Sigmoid colon (tissue), 7 donors: ENCODE measurements at places on chromosomes 12 and 14. TPM values are rescaled to one million over a fixed set of nuclear protein-coding genes. Genes with fewer than 3 reads are reported as not detected.

The RDH16 gene
- not detected for polyA plus RNA-seq

DNA sequence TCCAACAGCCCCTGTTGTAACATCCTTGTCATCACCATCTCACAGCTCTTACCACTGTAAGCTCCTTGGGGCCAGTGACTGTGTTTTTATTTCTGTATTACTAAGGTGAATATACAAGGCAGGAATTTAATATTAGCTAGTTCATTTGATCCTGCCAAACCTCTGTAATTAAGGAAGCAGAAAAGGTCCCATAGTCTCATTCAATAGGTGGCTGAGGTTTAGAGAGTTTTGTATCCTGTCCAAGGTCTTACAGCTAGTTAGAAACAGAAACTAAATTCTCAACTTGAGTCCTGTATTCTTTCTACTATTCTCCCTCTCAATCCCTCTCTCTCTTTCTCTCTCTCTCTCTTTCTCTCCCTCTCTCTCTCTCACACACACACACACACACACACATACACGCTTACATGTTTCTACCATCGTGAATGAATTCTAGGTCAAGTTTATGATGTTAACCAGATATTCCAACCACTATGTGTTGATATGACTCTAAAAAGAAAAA is 543 bp upstream of the GLIPR1 start:
- peak overlapping the region; percentile 87 for H3K27ac ChIP-seq
- H3K4me3 ChIP-seq: peak overlapping the region; percentile 25
- no peak for DNase-seq
- peaks cover 40% of the 10 kb centered on the region for H3K4me1 ChIP-seq
- H3K27me3 ChIP-seq: no peaks in the 10 kb centered on the region

DNA sequence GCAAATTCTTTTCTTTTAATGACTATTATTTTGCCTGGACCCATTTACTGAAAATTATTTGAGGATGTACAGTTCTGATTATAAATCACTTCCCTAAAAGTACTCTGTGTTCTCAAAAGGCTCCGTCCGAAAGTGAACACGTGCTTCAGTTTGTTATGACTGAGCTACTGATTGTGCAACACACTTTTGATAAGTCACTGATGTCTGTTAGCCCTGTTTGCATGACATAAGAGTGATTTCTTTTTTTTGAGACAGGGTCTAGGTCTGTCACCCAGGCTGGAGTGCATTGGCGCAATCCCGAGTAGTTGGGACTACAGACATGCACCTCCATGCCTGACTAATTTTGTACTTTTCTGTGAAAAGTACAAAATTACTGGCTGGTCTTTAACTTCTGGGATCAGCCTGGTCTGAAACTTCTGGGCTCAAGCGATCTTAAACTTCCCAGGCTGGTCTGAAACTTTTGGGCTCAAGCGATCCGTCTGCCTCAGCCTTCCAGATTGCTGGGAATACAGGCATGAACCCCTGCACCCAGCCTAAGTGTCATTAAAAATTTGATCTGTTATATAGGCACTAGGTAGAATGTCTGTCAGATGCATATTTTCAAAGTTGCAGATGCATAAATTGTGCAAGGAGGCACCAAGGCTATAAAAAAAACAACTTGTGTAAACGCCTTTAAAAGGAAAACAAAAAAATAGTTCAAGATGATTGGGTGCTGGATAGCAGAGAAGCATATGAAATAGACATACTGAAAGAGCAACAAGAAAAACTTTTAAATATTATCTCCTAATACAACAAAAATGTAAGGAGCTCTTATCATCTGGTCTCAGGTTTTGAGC is 111.5 kb downstream of the SRGAP1 start:
- peak; percentile 83 for DNase-seq
- peak overlapping the region; percentile 52 for H3K27ac ChIP-seq
- no peaks in the 10 kb centered on the region for H3K4me1 ChIP-seq
- no peaks in the 10 kb centered on the region for H3K36me3 ChIP-seq
- no peaks in the 10 kb centered on the region for H3K27me3 ChIP-seq

DNA sequence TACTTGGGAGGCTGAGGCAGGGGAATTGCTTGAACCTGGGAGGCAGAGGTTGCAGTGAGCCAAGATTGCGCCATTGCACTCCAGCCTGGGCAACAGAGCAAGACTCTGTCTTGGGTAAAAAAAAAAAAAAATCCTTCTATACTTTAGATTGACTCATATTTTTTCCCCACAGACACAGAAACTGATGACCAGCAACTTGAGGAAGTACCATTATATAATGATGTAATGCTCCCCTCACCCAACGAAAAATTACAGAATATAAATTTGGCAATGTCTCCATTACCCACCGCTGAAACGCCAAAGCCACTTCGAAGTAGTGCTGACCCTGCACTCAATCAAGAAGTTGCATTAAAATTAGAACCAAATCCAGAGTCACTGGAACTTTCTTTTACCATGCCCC is 24.3 kb upstream of the SNAPC1 start:
- H3K27me3 ChIP-seq: no peaks in the 10 kb centered on the region
- H3K27ac ChIP-seq: no peak overlapping the region
- H3K36me3 ChIP-seq: peaks cover 31% of the 10 kb centered on the region
- no peak for DNase-seq
